Activated CD8-positive, alpha-beta memory T cell treated with anti-CD3 and anti-CD28 coated beads, Interleukin-2, amount 10 ng/mL, durations not matched to agents 7 days and 5 days (primary cell): ENCODE measurements at places on chromosomes 2 and 18. TPM values are rescaled to one million over a fixed set of nuclear protein-coding genes. Genes with fewer than 3 reads are reported as not detected.

TMEM17 gene
- total RNA-seq, result 0.26 TPM

KCNJ13 gene
- not detected for total RNA-seq

HOXD13 gene
- not detected for total RNA-seq

GDF7 gene
- not detected for total RNA-seq

ASIC4 gene
- total RNA-seq, result not detected

C18orf54 gene
- total RNA-seq, result 16.4 TPM

IL1R2 gene
- total RNA-seq, result 0.88 TPM

LIMS2 gene
- 11.4 TPM for total RNA-seq

TCF7L1 gene
- total RNA-seq, result not detected
